GM23338 (cell line): ENCODE measurements at places on chromosomes 11 and 22.

DNA sequence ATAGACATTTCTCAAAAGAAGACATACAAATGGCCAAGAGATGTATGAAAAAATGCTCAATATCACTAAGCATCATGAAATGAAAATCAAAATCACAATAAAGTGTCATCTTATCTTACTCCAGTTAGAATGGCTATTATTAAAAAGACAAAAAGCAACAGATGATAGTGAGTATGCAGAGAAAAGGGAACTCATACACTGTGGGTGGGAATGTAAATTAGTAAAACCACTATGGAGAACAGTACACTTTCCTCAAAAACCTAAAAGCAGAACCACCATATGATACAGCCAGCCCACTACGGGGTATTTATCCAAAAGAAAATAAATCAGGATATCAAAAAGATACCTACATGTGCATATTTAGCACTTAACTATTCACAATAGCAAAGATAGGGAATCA is 700.0 kb upstream of the ANO5 start:
- DNase-seq, result no peak

DNA sequence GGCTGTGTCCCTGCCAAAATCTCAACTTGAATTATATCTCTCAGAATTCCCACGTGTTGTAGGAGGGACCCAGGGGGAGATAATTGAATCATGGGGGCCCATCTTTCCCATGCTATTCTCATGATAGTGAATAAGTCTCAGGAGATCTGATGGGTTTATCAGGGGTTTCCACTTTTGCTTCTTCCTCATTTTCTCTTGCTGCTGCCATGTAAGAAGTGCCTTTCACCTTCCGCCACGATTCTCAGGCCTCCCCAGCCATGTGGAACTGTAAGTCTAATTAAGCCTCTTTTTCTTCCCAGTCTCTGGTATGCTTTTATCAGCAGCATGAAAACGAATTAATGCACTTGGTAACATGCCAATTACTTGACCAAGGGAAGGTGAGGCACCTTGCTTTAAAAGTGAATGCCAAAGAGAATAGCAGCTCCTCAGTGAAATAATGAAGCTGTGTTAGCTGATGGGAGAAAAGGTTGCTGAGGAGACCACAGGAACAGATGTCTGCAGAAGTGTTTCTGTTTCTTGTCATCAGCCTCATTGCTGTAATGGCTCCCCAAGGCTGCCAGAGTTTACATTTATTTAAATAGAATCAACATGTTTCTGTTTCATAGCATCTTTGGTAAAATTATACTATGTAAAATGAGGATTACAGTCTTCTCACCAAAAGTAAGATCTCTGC is 89.0 kb upstream of the CD44 start:
- DNase-seq, result no peak

GRCh38 chr11:73804712-73805111 is 17.0 kb downstream of the MRPL48 start:
- no peak for DNase-seq

- DNase-seq, result no peak
Observed at GRCh38 chr22:20025401-20026203, 4.7 kb downstream of the TANGO2 start.

DNA sequence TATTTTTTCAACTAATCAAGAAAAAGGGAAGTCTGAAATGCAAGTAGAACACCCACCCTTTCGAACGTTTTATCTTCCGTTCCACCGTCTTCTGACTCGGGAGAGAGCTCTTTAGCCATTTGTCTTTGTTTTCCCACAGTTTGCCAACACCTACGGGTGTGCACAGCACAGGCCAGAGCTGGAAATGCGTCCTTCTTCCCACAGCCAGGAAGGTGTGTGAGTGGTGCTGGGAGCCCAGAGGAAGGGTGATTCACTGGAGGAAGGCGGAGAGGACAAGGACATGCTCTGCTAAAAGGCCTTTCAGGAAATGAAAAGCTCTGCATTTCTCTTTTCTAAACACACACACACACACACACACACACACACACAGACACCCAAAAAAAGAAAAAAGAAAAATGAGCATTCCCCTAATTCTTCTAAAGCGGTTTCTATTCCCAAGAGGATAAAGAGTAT is 18.5 kb downstream of the ENDOD1 start:
- DNase-seq, result no peak

- no peak for DNase-seq
Observed at GRCh38 chr11:5363679-5364078, 12.4 kb downstream of the OR51B6 start.

DNA sequence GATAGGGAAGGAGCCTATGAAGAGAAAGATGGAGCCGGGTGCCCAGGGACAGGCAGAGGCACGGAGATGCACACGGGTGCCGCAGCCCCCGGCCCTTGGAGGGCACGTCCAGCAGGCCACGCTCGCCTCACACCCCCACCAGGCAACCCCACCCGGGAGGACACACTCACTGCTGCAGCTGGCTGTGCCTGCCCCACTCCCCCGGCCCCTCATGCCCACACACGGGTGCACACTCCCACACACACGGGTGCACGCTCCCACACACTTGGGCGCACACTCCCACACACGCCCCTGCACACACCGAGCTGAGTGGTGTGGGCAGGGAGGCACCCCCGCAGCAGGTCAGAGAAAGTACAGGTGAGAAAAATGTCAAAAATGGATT is 1.1 kb downstream of the MOB2 start:
- DNase-seq, result no peak

- no peak for DNase-seq
Observed at GRCh38 chr11:131281316-131281715, 89.1 kb upstream of the NTM start.

DNA sequence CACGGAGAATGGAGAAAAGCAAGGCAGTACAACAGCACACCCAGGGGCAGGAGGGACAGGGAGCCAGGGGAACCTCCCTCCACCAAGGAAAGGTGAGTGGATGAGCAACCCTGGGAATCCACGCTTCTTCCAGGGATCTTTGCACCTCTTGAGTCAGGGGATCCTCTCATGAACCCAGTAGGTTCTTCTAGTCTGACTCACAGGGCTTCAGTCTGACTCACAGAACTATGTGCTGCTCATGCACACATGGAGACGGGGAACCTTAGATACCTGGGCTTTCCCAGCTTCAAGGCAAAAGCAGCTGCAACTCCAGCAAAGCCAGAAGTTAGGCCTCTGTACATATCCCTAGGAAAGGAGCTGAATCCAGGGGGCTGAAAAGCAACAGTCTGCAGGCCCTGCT is 1021.4 kb upstream of the TENM4 start:
- DNase-seq, result no peak

- peak; percentile 95 for DNase-seq
Observed at GRCh38 chr22:39932918-39933649, 27.1 kb upstream of the TMA7B start.

DNA sequence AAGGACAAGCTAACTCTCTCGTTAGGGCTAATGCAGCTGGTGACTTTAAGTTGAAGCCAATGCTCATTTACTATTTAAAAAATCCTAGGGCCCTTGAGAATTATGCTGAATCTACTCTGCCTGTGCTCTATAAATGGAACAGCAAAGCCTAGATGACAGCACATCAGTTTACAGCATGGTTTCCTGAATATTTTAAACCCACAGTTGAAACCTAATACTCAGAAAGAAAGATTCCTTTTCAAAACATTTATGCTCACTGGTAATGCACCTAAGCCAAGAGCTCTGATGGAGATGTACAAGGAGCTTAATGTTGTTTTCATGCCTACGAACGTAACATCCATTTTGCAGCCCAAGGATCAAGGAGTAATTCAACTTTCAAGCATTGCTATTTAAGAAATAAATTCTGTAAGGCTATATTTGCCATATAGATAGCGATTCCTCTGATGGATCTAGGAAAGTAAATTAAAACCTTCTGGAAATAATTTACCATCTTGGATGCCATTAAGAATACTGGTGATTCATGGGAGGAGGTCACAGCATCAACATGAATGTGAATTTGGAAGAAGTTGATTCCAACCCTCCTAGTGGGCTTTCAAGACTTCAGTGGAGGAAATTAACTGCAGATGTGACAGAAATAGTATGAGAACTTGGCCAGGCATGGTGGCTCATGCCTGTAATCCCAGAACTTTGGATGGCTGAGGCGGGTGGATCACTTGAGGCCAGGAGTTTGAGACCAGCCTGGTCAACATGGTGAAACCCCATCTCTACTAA is 14.5 kb downstream of the XNDC1N start:
- no peak for DNase-seq

DNA sequence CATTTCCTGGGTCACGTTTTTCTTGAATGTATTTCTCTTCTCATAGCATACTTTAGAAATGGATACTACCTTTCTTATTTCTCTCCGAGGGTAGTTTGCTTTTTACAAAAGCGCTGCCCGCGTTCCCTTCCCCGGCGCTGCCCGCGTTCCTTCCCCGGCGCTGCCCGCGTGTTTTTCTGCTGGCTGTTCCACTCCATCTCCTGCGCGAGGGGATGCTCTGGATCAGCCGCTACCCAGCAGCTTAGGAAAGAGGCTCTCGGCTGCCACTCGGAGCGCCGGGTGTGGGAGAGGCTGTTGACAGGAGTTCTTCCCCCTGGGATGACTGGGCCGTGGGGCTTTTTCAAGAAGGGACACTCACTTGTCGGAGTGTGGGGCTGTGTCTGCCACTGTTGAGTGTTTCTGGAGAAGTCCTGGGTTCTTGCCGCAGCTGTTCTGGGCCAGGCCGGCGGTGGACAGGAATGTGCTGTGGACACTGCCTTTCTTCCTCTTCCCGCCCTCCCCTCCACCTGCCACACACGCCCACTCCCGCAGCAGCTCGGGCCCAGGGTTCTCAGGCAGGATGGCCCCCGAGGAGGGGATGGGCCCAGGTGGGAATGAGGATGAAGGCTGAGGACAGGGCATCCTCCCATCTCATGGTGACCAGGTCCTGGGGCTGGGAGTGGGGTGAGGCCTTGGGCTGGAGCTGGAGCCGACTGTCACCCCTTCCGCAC is 30.6 kb downstream of the GLB1L2 start:
- no peak for DNase-seq

- no peak for DNase-seq
Observed at GRCh38 chr22:30891781-30892180, 76.8 kb downstream of the MORC2 start.

- no peak for DNase-seq
Observed at GRCh38 chr11:95853862-95854261, 63.6 kb downstream of the CEP57 start.

GRCh38 chr11:96783311-96783710 is 393.5 kb downstream of the JRKL start:
- DNase-seq, result no peak

DNA sequence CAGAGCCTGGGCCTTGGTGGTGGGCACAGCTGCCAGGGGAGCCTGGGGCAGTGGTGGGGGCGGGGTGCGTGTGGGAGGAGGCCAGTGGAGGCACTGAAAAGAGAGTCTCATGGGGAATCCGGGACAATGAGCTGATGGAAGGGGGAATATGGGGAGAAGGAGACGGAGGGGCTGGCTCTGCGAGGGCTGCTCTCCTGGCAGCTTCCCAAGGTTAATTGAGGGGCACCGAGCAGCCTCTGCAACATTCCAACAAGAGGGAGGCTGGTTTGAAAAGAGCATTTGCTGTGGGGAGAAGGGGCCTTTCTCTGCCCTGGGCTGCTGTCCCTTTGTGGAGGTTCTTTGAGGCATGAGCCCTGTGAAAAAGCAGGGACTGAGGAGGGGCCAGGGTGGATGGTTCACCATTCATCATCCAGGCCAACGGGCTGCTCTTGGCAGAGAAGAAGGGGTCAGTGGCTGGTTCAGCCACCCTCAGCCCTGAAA is 9.4 kb upstream of the IGSF9B start:
- DNase-seq, result no peak

DNA sequence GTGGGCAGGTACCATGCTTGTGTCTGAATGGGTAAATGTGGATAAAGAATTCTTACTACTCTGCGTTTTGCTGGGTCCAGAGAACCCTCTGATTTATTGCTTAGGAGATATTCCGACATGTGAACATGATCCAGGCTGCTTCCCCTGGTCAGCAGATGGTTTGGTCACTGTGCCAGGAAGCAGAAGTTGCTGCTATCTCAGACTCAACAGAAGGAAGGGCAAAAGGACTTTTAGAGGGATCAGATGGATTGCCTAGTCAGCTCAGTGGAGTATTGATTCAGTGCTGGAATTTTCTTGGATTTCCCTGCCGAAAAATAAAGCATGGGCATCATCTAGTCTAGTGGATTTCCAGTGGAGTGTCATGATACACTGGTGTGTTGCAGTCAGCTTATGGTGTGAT is 440.1 kb downstream of the NTM start:
- no peak for DNase-seq

GRCh38 chr22:35218079-35218478 is 39.2 kb upstream of the HMGXB4 start:
- no peak for DNase-seq

DNA sequence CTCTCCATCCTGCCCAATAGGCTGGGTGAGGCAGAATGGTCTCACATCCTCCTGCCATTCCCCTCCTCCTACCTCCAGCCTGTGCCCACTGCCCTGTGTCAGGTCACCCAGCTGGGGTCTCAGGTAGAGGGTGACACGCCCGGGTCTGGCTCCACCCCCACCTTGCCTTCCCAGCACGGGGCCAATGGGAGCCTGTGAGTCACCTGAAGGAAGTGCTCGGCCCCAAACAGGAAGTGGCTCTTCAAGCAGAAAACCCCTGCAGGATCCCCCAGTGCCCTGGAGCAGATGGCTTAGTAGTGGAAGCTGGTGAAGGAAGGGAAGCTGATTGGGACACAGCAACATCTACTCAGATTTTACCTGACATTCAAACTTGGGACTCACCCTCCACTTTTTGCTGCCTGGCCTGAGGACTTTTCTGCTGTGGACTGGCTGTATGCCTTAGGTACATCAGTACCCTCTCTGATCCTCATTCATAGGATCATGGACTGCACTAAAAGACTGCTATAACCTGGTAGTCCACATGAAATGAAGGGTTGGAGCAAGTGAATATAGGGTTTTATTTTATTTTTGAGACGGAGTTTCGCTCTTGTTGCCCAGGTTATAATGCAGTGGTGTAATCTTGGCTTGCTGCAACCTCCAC is 33.4 kb downstream of the GDPD5 start:
- DNase-seq, result peak; percentile 57

GRCh38 chr11:134864968-134865305 is 452.9 kb upstream of the B3GAT1 start:
- no peak for DNase-seq

DNA sequence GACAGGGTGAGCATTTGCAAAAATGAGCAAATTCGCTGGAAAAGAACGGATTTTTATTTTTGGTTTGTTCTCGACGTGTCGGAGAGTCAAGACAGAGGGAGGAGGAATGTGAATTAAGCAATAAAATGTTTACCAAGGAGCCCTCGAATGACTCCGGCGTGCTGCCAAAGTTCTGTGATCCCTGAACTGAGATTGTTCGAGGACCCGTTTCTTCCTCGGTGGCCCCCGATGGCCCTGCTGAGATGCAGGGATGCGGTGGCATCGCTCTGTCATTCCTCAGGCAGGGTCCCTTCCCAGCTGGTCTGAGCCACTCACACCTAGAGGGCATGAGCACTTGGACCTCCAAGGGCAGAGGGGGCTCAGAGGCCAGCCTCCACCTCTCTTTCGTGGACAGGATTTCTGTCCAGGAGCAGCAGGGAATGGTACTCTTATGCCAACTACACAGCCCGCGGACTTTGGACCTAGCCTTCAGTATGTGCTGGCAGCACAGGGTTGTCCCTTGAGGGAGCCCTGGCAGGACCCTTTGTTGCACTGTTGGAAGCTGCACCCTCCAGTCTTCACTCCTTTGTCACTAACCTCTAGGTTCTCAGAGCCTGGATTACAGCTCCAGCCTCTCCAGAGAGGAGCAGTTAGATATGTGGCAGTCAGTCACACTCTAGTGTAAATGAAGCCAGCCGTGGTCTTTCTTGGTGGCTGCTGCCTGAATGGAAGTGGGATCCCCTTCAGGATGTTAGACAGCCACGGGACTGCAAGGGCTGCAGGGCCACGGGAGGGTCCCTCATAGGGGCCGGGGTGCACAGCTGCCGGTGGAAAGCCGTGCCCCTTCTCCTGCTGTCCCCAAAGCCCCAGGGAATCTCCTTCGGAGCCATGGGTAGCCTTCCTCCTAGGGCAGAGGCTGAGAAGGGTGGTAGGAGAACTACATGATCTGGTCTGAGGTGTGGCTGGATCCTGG is 109.4 kb upstream of the ANO1 start:
- DNase-seq, result no peak
